NCI-H748 treated with DMSO at 0.1 percent for 48 hours (cell line): ENCODE measurements at places on chromosomes 5 and 9.

- no peak for DNase-seq
Measured at GRCh38 chr9:89778100-89779090, 173.6 kb downstream of the GADD45G start.

DNA sequence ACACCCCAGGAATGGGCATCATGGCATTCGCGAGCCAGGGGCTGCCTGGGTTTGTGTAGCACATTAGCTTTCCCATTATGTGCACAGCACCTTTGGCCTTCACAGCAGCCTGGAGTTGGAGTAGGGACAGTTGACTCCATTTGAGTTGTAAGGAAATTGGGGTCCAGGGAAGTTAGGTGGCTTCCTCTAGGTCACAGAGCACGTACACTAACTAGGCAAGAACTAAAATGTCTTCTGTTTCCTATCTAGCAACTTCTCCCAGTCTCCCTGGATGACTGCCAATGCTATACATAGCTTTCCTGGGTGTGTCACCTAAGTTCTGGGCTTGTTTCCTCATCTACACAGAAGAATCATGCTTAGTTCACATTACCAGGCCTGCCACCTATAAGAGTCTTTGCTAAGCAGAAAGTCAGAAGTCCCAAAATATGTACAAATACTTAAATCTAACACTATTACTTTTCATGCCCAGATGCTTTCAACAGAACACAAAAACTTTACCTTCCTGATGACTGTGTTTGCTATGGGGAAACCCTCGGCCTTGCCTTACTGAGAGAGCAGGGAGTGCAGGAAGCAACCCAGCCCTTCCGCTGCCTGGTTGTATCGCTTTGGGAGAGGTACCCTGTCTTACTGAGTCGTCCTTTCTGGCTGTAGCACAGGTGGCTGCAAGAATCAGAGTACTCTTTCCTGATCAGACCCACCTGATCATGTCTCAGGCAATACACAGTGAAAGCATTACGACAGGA lies 12.0 kb downstream of the MACROH2A1 start:
- DNase-seq: no peak

- DNase-seq: no peak
Measured at GRCh38 chr5:33857037-33857436, 34.8 kb downstream of the ADAMTS12 start.

DNA sequence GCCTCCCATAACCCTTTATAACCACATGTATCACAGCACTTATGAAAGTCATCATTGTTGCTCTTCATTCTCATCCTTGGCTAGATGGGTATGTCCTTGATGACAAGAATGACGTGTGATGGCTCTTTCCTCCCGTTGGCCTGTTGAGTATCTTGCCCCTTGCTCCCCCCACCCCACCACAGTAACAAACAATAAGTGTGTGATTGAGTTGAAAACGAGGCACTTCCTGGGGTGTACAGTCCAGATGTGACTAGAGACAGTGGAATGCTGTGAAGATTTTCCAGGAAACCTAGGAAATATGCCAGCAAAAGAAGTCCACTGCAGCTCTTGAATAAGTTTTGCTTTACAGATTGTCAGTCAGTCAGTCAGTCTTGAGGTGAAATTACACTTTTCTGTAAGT lies 262.5 kb downstream of the ELAVL2 start:
- no peak for DNase-seq

- no peak for DNase-seq
Measured at GRCh38 chr9:31065691-31066090, 1318.8 kb upstream of the ACO1 start.

DNA sequence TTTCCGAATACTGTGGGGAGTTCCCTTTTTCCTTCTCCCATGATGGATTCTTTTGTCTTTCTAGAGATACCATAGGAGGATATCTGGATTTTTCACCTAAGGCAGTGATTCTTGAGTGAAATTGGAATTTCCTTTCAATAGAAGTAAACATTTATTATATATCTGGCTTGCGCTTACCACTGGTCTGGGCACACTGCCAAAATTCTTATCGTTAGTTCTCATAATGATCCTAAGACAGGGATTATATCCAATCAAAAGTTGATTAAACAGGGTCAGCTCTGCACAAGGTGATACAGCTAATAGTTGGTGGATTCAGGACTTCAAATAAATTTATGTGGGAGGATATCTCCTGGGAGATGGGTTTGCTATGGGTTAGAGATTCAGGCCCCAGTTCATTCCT lies 9.6 kb downstream of the TLE4 start:
- no peak for DNase-seq

- DNase-seq: no peak
Measured at GRCh38 chr5:126829098-126829497, 52.2 kb downstream of the LMNB1 start.

DNA sequence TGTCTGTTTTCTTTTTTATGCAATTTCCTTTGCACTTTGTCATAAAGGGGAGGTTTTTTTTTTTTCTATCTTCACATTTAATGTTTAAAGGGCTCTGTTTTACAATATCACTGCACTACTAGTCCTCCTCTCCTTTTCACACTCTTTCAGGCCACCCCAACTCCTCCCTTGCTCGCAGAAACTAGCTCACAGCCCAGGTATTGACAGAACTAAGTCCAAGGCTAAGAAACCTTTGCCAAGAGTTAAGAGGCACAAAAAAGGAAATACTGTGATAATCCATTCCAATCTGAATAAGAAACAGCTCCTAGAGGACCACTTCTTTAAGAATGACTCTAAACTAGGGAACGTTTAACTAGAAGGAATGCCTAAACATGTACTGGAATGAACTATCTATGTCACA lies 1.1 kb upstream of the FGF10 start:
- DNase-seq: no peak

DNA sequence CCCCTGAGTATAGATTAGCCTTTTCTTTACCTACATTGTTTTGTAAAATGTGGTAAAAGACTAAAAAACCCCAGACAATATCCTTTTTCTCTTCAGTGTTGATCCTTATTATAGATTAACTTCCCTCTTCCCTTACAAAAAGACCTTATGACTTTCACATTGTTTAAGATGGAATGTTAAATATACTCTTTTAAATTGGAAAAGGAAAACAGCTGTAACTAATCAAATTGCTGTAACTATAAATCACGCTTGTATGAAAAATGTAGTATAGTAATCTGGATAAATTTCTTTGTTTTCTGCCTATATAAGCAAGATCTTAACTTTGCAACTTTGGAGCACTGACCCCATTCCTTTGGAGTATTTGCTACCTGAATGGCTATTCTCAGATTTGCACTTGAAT lies 383.1 kb downstream of the FAM170A start:
- DNase-seq: no peak

DNA sequence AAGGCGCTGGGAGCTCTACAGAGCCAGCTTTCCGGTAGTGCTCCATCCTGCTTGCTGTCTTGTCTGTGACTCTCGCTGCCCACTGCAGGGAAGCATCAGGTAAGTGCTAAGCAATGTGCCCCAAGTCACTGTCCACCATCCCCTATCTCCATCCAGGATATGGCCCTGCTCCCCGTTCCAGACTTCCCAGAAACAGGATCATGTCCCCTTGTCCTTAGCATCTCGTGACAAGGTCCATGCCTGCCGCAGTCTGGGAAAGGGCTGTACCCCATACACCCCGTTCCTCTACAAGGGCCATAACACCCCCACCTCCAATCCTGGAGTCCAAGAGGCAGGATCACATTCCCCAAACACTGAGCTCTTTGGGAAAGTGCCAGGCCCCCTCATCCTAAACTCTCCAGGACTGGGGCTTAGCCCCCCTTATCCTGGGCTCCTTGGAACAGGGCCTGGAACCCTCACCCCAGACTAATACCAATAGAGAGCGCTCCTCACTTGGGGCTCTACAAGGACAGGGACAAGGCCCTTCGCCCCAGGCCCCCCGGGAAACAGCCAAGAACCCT lies 566 bp downstream of the RPP25L start:
- no peak for DNase-seq

GRCh38 chr5:39023121-39023520 lies 51.1 kb downstream of the RICTOR start:
- no peak for DNase-seq

GRCh38 chr9:98247831-98248657 lies 7.4 kb downstream of the TBC1D2 start:
- DNase-seq: no peak

DNA sequence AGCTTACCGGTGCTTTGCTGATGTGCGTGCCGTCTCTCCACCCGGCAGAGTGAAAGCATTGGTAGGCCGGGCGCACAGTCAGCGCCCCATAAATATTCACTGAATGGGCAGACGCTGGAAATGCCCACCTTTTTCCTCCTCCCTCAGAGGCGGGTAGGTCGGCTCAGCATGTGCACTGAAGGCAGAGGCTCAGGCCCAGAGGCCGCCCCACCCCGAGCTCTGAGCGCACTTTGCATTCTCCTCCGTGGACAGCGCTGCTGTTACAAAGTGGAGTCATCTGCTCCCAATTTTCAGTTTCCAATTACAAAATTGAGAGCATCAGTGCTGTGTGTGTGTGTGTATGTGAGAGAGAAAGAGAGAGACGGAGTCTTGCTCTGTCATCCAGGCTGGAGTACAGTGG lies 10.6 kb downstream of the UCK1 start:
- DNase-seq: no peak

DNA sequence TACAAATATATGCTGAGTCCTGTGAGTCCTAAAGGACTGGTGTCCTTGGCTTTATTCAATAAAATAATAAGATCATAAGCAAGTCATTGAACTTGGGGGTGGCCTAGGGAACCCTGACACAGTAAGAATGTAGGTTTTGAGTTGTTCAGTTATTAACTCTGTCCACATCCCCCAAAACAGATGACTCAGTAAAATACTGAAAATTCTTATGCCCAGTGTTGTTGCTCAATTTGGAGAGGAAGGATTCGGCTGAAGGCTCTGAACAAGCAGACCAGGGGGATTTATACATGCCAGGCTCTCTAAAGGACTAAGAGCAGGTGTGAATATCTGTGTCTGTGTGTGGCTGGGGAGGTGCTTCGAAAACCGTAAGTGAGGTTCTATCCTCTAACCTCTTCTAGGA lies 173.7 kb downstream of the RMI1 start:
- no peak for DNase-seq

DNA sequence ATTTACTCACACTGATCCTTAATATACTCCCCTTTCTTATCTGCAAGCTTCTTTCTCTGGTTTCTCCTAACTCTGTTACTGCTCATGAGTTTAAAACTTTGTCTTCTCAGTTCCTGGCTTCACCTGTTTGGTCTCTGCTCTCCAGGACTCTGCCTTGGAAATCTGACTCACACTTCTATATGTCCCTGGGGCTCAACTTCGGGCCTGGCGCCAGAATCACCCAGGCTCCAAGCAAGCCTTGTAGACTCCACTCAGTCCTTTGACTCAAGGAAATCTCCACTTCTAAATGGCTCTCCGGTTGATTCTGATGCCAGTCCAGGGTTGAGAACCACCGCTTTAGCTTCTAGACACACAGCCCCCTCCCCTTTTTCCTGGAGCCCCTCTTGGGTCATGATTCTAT lies 57.8 kb downstream of the TMC1 start:
- no peak for DNase-seq

- no peak for DNase-seq
Measured at GRCh38 chr9:35517131-35517530, 27.2 kb downstream of the RUSC2 start.

DNA sequence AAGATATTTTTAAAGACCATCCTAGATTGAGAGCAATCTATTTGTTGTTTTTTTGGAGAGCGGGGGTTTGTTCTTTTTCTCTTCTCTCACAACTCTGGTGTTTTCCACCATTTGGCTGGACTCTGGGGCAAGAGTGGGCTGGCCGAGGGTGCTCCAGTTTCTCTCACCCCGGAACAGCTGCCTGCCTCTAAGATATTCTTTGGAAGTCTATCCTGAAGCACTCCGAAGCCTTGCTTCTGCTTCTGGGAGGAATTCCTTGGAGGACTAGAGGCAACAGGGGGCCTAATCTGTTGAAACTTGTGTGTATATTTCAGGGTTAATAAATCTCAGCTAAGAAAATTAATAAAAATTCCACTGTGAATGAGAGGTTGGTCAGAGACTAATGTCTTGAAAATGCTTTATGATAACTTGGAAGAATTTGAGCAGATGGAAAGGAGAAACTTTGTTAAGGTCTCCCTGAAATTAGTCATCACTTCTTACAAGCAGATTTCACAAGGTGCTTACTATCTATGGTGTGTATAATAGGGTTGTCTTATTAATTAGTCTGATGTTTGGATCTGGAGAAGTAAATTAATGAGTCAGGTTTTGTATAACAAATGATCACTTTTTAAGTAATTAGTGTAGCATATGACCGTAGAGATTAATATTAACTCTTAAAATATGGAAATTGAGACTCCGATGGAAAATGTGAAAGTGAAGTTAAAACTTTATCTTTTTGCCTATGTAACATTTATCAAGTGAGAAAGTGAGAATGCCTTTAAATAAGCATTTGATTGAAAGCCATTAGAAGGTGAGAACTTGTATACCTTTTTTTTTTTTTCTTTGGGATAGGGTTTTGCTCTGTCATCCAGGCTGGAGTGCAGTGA lies 4.0 kb downstream of the MAN2A1 start:
- DNase-seq: no peak

- DNase-seq: peak; percentile 56
Measured at GRCh38 chr5:73030531-73030930, 74.7 kb downstream of the FCHO2 start.

- DNase-seq: no peak
Measured at GRCh38 chr5:11918463-11919045, 14.3 kb upstream of the CTNND2 start.

DNA sequence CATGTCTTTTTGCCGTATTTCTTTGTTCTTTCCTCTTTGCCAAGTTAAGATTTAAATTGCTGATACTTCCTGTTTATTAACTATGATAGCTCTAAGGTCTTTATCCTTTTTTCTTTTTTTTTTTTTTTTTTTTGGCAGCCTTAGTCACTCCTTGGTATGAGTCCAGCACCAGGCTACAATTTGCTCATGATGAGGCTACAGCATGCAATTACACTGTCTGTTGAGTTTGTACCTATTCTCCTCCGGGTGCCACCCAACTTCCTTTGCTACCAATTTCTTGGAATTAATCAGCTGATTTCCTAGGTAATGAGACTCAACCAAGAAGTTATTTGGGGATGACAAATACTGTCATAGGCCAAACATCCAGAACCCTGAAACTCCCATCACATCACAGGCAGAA lies 25.5 kb downstream of the ACTL7B start:
- DNase-seq: no peak

DNA sequence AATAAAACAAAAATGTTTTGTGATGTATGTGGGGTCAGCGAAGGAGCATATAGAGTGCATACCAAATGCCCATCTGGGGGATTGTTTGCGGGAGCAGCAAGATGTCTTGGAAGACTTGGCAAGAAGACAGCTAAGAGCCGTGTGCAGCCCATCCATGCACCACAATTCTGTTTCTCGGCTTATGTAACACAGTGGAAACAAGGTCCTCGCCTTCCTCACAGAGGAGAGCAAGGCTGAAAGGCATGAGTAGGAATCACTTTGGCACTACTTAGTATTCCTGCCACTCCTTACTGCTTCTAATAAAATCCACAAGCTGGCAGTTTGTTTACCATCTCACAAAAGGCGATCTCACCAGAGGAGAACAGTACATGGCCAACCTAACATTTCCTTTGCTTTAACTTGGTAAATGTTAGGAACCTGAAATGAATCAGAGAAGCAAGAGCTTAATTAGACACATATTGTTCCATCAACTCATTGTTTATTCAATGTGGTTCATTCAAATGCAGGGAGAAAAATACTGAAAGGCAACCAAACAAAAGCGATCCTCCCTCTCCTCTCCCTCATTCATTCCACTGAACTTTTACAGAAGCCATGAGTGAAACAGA lies 648.1 kb downstream of the ACTL7B start:
- no peak for DNase-seq
